ENCODE measurements at places on chromosomes 5 and 9.

DNA sequence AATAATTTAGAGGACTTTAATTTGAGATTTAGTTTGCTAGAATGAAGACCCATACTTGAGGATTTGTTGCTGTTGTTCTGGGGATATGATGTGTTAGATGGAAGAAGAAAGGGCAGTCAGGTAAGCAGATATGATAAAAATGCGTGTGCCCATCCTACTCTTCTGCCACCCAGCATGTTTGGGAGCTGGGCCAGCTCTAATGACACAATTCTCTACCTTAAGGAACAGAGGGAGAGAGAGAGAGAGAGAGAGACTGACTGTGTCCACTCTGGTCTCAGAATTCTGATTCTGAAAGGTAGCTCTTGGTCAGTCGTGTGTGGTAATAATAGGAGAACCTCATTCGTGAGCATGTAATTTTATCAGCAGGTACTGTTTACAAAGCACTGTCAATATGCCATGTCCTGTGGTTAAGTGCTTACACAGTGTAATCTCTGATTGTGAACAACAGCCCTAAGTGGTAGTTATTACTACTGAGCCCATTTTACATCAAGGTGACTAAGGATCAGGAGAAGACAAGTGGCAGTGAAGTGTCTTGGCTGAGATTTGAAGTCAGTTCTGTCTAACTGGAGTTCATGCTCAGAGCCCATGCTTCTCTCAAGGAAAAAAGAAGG, 307.4 kb upstream of the SEMA6A start:
- DNase-seq, result no peak

DNA sequence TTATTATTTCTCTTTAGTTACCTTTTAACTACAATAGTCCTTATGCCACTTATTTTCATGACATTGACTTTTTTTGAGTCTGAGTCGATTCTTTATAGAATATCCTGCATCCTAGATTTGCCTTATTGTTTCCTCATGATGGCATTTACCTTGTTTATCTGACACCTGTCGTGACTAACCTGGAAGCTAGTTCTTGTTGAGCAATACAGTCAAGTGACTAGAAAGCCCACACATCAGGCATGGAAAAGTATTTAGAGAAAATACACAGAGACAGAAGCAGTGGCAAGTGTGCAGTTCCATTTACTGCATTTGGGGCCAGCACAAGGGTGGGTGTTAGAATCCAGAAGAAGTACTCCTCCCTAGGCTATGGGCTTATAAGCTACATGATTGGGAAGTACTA, 97.8 kb downstream of the ERMP1 start:
- DNase-seq, result no peak

DNA sequence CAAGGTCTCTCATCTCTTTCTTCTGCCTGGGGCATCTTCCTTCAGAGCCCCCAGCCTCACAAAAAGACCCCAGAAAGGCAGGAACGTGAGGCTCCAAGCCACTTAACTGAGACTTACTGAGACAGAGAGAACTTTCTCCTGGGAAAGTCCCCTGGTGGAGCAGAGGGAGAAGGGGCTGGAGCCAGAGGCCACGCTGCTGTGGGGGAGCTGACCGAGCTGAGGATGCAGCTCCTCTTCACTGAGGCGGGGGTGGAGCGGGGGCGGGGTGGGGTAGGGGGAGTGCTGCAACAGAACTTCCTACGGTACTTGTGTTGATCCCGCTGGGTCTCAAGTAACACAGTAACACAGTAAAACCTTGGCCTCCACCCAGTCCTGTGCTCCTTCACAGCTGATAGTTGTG, 204.0 kb downstream of the FSTL4 start:
- no peak for DNase-seq

DNA sequence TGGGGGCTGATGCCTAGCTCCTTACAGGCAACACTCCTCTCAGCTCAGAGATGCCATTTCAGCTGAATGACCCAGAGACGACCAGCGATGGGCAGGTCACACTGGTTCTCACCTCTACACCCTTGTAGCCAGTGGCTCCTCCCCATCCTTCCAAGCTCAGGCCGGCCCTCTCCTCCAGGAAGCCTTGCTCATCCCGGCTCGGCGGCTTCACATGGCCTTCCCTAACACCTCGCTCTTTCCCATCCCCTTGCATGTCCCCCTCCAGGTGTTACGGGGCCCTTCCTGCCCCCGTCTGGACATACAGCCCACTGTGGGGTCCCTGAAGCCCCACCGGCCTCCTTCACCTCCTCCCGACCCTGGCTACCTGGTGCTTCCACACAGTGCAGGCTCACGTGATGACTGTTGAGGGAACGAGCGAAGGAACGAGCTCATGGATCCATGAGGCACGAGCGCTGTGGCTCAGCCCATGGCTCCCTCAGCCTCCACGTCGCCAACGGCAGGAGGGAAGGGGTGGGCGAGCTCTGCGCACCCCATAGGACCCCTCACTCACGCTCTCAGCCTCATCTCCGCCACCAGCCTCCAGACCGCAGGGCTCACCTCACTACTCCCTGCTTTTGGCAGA, 45.7 kb downstream of the SARDH start:
- DNase-seq, result no peak

GRCh38 chr5:132961887-132962286, 1.5 kb downstream of the AFF4 start:
- DNase-seq, result no peak

- DNase-seq, result no peak
Observed at GRCh38 chr5:142612494-142613270, 73.2 kb downstream of the FGF1 start.

DNA sequence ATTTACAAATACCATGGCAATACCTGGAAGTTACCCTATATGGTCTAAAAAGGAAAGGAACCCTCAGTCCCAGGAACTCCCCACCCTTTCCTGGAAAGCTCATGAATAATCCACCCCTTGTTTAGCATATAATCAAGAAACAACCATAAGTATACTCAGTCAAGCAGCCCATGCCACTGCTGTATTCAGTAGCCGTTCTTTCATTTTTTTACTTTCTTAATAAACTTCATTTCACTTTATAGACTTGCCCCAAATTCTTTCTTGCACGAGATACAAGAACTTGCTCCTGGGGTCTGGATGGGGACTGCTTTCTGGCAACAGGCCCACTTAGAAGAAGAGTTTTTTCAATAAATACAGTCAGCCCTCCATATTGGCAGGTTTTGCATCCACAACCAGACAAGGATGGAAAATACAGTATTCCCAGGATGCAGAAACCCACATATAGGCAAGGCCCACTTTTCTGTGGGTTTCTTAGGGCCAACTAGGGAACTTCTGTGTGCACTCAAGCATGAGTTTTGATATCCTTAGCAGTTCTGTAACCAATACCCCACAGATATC, 2.8 kb upstream of the TBCA start:
- no peak for DNase-seq

GRCh38 chr5:180208435-180209081, 453 bp downstream of the RASGEF1C start:
- DNase-seq, result no peak

DNA sequence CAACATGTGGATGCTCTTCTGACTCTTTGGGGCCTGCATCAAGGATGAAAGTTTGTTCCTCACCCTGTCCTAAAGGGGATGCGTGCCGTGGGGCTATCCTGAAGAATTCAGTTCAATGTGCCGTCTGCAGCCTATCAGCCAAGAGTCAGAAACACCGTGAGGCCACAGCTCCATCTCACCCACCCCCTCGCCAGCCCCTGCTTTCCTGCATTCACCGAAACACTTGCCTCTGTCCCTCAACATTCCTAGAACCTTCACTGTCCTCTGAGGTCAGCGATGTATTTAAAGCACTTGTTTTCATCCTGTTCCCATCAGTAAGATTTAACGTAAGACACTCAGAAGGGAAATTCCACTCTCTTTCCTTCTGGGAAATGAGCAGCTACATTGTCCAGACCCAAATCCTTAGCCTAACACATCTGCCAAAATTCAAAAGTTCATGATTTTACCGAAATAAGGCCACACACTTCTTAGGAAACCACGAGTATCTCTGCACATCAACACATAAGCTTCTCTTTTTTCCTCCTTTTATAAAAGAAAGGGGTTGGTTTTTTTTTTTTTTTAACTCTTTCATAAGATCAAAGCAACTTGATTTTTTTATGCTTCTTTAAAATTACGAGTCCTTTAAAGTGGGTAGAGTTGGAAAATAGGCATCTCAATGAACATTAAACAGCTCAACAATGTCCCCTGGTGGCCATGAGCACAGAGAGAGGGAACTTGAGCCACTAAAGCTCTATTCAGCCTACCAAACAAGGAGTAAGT, 100.7 kb downstream of the SUSD1 start:
- no peak for DNase-seq

GRCh38 chr5:3202570-3202969, 393.1 kb upstream of the IRX1 start:
- DNase-seq, result no peak

GRCh38 chr5:170740551-170741205, 42.8 kb upstream of the GABRP start:
- DNase-seq, result no peak

DNA sequence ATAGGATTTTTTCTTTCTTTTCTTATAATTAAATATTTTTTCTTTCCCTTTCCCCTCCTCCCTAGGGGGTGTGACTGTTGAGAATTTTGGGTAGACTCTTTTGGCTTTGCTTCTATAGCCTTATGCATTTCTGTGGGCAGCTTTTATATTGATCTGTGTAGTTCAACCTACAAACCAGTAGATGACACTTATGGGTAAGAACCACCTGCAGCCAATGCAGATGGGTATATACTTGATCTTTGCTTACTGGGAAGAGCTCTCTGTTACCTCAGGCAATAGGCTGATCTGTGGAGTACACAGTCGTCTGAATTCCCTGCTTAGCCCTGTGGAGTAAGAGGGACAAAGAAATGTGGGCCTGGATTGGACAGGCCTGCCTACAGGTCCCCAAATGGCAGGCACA, 102.7 kb upstream of the STARD4 start:
- DNase-seq, result no peak

All from cortex of kidney (tissue), 1 donor.